ENCODE measurements at places on chromosomes 5 and 9.

- no peak for DNase-seq
Measured at GRCh38 chr5:83000922-83001321, 76.3 kb downstream of the TMEM167A start.

DNA sequence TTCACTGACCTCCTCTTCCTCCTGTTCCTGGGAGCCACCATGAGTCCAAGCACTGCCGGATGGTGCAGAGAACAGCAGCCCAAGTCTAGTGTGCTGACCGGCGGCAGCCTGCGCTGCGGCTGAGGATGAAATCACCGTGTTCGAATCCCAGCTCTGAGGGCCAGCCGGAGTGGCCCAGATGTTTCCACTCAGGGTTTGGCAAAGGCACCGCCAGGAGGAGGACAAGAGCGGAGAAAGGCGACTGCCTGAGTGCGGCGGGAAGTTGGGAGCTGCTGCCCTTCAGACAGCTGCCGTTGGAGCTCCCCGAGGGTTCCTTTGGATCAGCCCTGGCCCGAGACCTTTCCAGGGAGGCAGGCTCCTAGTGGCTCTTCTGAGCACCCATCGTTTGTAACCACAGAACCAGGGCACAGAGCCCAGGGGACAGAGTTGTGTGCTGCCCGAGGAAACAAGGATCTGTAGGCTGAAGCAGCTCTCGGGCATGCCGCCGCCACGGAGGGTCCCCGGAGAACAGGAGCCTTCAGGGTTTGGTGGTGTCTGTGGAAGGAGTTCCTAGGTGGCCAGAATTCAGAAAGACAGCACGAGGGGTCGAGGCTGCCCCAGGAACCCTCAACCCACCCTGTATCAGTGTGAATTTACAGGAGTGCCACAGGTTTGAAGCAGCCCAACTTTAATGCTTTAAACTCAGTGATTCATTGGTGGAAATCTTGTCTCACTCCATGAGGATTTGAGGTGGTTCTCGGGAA is 115.6 kb upstream of the COL5A1 start:
- DNase-seq = no peak

DNA sequence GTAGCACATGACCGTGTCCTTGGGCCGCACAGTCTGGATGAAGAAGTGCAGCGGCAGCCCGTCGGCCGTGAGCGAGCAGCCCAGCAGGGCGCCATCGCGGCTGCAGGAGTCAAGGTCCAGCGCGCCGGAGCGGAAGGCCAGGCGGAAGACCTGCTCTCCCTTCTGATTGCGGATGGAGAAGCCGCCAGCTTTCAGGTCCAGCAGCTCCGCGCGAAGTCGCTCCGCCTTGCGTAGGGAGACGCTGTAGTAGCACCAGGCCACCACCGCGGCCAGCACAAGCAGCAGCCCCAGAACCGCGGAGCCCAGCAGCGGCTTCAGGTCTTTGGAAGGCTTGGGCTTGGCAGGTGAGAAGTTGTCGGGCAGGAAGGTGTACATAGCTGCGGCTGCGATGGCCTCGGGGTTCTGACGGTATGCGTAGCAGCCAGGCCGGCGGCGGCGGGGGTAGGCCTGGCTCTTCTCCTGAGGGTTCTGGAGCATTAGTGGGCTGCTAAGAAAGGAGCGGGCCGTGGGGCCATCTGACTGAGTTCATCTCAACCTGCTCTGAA is 4.2 kb downstream of the MYORG start:
- DNase-seq = no peak

DNA sequence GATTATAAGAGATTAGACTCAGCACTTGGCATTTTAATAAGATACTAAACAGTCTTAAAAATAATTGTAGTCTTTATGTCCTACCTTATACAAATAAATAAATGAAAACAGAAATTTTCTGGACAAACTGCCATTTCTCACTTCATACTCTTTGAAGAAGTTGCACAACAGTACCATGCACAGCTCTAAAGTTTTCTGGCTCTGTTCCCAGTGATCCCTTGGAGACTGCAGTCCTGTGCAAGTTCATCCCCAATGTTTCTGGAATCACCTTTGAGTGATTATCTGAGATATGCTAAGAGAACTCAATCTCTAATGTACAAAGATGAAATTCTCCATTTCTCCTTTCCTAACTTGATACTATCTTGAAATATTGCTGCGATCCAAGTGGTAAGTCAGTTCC is 330.4 kb upstream of the EDIL3 start:
- no peak for DNase-seq

DNA sequence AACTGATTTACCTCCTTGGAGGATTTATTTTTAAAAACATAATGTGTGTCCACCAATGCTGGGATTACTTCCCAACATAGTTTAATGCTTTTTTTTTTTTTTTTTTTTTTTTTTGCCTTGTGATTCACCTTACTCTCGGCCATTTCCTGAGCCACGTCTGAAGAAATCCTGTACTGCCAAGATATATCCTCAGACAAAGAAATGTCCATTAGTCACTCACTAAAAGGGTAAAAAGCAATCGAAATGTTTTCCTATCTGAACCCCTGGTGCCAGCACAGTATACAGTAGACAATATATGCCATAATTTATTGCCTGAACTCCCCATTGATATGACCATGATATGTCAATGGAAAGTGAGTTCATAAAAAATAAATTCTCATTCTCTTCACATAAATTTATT is 344.1 kb downstream of the BNC2 start:
- no peak for DNase-seq

DNA sequence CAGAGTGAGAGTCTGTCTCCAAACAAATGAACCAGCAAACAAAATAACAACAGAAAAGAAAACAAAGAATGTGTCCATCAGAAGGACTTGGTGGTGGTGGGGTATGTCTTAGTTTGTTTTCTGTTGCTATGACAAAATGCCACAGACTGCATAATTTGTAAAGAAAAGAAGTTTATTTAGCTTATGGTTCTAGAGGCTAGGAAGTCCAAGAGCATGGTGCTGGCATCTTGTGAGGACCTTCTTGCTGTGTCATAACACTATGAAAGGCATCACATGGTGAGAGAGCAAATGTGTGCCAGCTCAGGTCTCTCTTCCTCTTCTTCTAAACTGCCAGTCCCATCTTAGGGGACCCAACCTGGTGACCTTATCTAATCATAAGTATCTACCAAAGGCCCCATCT is 10.5 kb downstream of the NPR3 start:
- no peak for DNase-seq

DNA sequence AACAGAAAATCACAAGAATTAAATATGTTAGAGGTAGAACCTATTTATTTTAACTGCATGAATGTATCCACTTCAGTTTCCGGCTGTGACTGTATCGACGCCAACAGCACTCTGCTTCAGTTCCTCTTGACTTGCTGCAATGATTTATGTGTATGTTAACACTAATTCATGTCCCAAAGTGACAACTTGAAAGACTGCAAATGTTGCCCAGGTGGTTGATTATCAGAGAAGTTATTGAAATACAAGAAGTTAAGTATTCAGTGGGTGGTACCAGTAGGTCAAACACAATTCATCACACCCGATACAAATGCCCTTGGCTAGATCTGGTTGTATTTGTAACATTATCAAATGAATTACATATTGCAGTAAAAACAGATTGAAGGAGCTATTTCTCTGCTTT is 622.7 kb upstream of the CDH18 start:
- no peak for DNase-seq

GRCh38 chr9:116452634-116453033 is 234.5 kb upstream of the TRIM32 start:
- no peak for DNase-seq

DNA sequence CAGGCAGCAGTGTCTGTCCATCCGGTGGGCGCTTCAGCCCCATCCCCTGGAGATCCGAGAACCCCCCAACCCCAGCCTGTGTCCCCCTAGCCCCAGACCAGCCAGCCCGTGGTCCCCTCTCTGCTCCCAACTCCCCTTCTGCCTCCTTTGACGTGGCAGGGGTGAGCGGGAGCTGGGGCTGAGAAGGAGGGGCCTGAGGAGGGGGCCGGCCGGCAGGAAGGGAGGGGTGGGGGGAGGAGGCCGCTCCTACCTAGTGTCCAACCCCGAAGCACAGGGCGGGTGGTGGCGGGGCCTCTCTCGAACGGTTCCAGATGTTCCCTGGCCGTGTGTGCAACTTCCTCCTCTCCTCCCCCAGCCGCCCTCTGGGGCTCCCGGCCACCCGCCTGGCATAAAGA is 31.0 kb downstream of the GOLGA2 start:
- no peak for DNase-seq

DNA sequence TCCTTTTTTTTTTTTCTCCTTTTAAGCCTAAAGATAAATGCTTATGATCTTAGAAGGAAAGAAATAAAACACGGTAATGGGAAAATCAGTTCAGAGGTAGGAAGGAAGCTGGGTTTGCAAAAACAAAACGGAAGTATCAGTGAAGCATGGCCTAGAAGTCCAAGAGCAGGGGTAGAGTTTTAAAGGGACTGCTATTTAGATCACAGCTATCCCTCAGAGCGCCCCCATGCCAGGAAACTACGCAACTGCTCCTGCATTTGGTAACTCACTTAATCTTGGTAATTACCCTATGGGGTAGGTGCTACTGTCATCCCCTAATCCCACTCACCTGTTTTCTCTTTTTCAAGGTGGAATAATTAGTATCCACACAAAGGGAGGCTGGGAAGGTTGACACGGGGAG is 16.0 kb downstream of the TLE1 start:
- DNase-seq = no peak

DNA sequence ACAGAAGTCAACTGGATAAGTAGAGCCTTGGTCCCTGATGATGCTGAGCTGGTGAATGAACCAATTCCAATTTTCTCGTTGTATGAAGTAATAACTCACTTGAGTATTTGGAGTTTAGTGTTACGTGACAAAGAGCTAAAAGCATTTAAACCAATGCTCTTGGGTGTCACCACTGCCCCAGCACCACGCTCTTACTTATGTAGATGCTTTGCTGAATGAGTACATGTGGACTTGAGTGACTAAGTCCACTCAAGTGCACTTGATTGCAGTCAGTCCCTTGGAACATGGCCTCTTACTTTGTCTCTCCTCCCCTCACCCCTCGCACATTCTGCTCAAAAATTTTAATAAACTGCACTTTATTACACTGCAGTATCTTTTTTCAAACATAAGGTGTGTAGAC is 184.0 kb downstream of the MAN2A1 start:
- DNase-seq = no peak

GRCh38 chr5:178267245-178267644 is 34.6 kb upstream of the PHYKPL start:
- DNase-seq = no peak

DNA sequence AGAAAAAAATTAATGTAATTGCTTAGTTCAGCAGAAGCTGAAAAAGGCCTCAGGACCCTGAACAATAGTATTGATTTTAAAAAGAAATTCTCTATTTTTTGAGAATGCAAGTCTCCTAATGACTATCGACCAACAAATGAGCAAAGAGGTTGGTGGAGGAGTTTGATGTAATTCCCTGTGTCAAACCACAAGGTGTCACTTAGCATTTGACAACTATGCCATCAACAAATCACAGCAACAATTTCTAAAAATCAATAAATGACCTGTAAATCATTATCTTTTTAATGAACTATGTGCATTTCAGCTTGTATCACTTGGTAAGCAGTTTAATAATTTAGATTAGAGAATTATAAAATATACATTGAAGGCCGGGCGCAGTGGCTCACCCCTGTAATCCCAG is 133.7 kb downstream of the PRELID2 start:
- no peak for DNase-seq

GRCh38 chr5:142313275-142313674 is 11.5 kb downstream of the SPRY4 start:
- DNase-seq = no peak

- no peak for DNase-seq
Measured at GRCh38 chr5:18236386-18236785, 602.1 kb downstream of the TAF11L14 start.

DNA sequence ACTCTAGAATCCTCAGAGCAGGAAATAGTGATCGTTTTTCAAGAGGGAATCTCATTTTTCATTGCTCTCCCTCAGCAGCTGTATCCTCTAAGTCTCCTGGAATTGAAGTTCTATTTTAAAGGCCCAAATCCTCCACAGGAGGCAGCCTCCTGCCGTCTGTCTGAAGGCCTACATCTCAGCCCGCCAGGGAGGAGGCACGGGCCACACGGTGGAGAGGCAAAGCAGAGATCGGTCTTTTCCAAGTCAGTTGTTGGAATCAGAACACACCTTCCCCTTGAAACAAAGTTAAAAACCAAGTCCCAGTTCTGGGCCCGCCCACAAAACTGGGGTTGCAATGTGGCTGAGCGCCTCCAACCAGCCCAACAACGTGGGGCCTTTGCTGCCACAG is 68.7 kb downstream of the RAPGEF1 start:
- DNase-seq = no peak

GRCh38 chr9:20623021-20623747 is 885 bp upstream of the MLLT3 start:
- peak; percentile 43 for DNase-seq

- DNase-seq = no peak
Measured at GRCh38 chr5:30106596-30106995, 1086.9 kb upstream of the CDH6 start.

- no peak for DNase-seq
Measured at GRCh38 chr5:6576861-6577501, 55.9 kb downstream of the NSUN2 start.

DNA sequence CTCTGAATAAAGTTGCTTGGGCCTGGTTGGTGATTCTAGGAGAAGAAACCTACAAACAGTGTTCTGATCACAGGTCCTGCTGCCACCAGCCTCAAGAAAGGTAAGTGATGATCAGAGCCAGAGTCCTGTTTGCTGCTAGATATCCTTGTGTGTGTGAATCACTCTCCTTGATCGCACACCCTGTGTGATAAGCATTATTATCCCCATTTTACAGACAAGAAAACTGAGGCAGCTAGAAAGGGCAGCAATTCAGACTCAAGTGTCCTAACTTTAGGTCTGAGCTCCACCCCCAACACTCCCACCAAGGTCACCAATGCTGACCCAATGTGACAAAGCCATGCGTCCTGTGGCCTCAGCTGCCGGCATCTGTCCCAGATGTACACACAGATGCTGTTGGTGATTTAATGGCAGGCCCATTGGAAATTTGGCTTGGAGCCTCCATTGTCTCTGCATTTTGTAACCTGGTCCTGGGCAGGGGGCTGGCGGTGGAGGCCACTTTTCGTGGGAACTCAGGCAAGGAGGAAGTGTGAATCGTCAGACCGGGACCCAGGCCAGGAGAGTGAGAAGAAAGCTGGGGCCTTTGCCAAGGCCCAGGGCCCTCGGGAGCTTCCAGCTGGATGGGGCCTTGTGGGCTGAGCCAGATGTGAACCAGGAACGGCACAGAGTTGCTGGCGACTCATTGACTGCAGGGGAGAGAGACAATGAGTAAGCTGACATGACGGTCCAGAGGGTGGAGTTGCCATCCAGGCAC is 29.8 kb upstream of the GGTA1 start:
- no peak for DNase-seq

Measured in activated naive CD4-positive, alpha-beta T cell (primary cell).